ENCODE measurements at places on chromosomes 3 and 15.
A peak's percentile ranks its signal among the peaks of the same experiment; 100 is the strongest.

- DNase-seq: no peak
Measured at GRCh38 chr3:155791190-155791589, 14.9 kb downstream of the C3orf33 start.

- no peak for DNase-seq
Measured at GRCh38 chr3:194598771-194599557, 34.3 kb downstream of the TMEM44 start.

- DNase-seq: peak; percentile 76
Measured at GRCh38 chr3:71069797-71070196, 513.7 kb downstream of the FOXP1 start.

- DNase-seq: no peak
Measured at GRCh38 chr15:98390946-98391530, 257.3 kb upstream of the IGF1R start.

DNA sequence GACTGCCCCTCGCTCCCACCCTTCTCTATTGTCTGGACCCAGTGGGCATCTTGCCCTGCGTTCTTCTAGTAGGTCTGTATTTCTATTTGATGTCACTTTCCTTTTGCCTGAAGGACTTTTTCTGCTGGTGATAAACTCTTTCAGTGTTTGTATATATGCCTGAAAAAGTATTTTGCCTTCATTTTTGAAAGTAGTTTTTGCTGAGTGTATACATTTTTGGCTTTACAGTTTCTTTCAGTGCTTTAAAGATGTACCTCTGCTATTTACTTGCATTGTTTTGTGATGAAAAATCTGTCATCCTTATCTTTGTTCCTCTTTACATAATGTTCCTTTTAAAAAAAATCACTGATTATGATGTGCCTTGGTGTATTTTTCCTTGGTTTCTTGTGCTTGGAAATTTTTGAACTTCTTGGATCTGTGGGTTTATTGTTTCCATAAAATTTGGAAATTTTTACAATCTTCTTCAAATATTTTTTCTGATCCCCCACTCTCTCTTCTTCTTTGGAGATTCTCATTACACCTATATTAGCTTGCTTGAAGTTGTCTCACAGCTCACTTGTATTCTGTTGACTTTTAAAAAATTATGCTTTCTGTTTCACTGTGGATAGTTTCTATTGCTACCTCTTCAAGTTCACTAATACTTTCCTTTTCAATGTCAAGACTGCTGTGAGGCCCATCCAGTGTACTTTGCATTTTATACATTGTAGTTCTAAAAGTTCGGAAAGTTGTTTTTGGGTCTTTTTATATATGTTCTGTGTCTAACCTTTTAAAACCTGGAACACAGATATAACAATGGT lies 67.8 kb downstream of the RGMA start:
- no peak for DNase-seq

- DNase-seq: no peak
Measured at GRCh38 chr3:94150113-94150512, 87.3 kb downstream of the NSUN3 start.

GRCh38 chr3:55243678-55244077 lies 243.4 kb downstream of the WNT5A start:
- no peak for DNase-seq

DNA sequence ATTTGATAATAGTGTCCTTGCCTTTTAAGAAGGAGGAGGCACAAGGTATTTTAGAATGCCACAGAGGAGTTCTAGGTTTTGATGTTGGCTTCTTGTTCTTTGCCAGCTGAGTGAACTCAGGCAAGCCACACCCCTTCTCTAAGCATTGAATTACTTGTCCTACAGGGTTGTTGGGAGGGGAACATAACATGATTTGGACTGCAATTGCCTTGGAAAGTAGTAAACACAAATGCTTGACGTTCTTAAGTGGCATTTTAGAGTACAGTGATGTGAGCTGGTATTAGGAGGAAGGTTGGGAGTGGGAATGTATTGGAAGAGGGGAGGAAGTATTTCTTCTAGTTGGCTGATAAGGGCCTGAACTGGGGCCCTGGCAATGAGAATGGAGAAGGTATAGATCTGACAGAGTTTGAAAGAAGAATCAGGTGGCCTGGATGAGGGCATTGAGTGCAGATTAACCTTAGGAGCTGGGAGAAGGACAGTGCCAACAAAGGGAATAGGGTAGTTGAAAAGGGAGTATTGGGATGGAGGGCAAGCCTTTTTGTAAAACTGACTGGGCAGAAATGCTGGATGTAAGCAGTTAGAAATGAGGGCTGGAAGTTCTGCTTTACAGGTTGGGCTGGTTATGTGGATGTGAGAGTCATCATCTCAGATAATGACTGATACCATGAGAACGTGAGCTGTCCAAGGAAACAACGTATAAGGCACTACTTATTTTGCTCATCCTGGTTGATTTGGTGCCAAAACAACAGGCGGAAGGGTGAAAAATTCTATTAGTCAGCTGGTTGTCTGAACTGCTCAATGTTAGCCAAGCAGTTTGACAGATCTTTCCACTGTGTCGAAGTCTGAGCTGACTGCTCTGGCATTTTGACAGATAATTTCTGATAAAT lies 16.7 kb downstream of the KAT2B start:
- DNase-seq: no peak
